ENCODE measurements at places on chromosomes 5 and 9.
A peak's percentile ranks its signal among the peaks of the same experiment; 100 is the strongest.

DNA sequence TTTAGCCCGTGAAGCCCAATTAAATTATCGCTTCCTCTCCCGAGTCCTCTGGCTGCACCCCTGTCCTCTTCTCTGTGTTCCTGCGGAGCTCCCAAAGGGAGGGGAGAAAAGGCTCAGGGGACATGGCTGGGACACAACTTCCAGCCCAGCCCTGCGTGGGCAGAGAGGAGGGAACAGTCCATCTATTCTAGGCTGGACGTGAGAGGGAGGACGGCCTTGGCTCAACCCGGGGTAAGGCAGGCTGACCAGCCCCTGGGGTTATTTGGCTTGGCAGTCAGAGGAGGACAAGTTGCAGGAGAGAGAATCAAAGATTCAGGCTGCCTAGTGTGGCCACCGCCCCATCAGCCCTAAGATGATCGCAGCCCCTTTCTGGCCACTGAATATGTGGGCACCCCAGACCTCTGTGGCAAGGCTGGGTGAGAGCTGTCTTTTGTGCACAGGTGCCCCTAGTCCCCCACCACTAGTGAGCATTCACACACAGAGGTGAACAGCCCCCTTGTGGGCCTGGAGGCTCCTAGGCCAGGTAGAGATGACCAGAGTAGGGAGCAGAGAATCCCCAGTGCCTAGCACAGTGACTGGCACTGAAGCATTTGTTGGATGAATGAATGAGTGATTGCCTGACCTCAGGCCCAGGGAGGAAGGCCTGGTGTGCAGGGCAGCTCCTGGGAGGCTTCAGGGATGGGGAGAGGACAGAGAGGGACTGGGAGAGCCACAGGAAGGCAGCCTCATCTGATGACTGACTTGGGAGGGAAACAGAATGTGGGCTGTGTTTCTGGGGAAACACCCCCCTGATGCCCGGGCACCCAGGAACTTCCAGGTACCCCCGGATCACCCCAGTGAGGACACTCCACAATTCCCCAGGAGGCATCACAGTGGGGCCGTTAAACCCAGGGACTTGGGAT, 133.9 kb downstream of the C9orf50 start:
- no peak for DNase-seq

GRCh38 chr5:177132136-177133095, 1.2 kb upstream of the NSD1 start:
- DNase-seq: peak; percentile 30

DNA sequence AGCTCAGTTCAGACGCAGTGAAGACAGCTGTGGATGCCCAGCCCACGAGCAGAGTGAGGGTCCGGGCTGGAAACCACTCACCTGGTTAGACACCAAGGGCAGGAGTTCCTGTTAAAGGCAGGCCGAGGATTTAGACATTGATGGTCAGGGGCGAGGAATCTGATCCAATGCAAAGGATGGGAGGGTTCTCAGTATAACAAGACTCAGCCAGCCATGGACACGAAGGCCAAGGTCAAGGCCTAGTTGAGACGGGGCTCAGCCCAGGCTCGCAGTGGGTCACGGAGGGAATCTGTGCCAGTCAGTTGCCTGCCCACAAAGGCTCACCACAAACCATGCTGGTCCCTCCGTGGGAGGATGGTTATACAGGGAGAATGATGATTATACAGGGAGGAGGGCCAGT, 63.3 kb upstream of the FCN1 start:
- DNase-seq: no peak

DNA sequence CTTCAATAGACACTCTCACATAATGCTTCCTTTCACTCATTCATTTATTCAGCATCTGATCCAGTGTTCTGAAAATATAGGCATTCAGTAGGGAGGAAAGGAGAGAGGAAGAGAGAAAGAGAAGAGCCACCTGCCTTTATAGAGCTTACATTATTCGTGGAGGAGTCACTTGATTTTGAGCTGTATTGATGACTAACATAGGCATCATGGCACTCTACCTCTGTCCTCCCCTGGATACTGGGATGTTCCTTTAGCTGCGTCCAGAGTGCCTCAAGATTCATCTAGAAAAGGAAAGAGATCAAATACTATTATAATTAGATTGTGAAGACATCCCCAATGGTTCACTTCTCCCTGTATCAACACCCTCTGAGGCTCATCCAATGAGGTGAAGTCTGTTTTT, 345.1 kb downstream of the SPATA31D1 start:
- no peak for DNase-seq

DNA sequence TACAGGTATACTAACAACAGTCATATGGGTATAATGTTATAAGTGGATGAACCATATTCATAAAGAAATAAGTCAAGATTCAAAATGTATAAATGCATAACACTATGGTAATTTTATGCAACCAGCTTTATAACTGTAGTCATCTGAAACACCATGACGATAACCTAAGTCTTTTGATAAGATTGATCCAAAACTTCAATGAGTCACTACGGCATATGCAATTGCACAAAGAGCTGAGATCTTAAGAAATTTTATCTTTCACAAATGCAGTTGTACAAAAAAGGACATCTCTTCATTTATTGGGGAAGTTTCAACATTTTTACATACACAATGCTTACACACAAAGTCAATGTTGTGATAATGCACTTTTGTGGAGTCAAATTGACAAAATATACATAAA, 20.3 kb downstream of the FAM81B start:
- no peak for DNase-seq

Data from activated gamma-delta T cell treated with Interleukin-2 at 50 U/mL for 16 hours (primary cell).